T-helper 1 cell (primary cell): ENCODE measurements at places on chromosomes 3 and 15.
A peak's percentile ranks its signal among the peaks of the same experiment; 100 is the strongest.

GRCh38 chr15:38438031-38438986 lies 15.6 kb upstream of the FAM98B start:
- DNase-seq = no peak

DNA sequence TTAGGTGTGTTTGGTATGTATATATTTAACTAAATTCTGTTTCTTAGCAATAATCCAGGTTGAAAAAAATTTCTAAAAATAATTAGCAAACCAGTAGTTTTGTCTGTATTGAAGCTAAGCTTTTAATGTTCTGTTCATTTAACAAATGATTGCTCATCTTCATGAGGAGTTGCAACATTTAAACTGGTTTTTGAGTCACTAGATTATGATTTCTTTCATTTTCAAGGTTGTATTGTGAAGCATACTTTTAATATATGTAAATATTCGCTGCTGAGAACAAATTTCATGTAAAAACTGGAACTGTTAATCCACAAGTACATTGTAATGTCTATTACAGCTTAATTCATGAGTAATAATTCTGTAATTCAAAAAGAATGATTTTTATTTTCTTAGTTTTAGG lies 192.7 kb downstream of the MBNL1 start:
- DNase-seq = no peak

GRCh38 chr3:73685061-73685460 lies 60.3 kb upstream of the PDZRN3 start:
- DNase-seq = no peak

GRCh38 chr15:25180606-25181292 lies 226.0 kb downstream of the SNRPN start:
- no peak for DNase-seq

DNA sequence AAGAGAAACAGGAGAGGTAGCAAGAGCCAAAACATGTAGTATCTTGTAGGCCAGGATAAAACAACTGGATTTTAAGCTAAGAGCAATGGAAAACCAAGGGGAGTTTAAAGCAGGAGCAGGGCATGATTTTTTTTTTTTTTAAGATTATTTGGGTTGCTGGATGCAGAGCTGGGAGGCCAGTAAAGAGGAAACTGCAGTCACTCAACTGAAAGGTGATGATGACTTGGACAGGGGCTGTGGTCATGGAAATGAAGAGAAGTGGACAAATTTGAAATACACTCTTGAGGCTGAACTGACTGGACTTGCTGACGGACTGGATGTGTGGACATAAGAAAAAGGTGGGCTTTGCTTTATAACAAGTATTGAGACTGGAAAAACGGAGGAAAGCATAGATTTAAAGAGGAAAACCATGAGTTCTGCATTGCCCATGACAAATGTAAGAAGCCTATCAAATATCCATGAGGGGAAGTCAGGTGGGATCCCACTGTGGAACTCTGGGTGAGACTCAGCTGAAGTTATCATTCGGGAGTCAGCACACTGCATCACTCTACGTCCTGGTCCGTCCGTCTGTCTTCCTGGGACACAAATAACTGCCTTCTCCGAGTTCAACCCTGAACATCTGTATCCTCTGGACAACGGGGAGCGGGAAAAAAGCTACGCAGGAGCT lies 688 bp downstream of the XPC start:
- DNase-seq = no peak

DNA sequence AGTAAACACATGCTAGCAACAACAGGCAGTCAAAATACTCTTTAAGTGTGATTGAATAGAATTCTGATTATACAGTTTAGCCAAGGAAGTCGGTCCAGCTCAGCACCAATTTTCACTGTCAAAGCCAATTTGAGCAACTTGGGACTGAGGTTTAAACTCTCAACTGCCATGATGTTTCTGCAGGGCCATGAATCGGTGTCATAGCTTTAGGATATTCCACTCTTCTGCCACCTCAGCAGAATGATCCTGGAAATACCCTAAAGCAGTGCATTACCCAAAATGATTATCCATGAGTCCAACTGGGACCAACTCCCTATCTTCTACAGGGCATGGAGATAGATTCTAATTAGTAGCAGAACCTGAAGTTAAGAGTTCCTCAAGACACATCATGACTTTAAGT lies 262.4 kb downstream of the RORA start:
- no peak for DNase-seq

DNA sequence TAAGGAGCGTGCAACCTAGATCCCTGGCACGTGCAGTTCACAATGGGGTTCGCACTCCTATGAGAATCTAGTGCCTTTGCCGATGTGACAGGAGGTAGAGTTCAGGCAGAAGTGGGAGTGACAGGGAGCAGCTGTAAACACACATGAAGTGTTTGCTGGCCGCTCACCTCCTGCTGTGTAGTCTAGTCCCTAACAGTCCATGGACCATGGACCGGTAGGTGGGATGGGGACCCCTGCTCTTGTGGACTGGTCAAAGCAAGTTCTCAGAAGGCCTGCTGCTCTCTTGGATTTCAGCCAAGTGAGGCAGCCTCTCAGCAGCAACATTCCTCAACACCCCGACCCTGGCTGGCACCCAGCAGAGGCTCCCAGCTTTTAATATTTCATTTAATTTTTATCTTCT lies 58.2 kb upstream of the SNRPA1 start:
- no peak for DNase-seq

- no peak for DNase-seq
These were observed 237.6 kb downstream of the FEZF2 start for GRCh38 chr3:62135741-62136140.

DNA sequence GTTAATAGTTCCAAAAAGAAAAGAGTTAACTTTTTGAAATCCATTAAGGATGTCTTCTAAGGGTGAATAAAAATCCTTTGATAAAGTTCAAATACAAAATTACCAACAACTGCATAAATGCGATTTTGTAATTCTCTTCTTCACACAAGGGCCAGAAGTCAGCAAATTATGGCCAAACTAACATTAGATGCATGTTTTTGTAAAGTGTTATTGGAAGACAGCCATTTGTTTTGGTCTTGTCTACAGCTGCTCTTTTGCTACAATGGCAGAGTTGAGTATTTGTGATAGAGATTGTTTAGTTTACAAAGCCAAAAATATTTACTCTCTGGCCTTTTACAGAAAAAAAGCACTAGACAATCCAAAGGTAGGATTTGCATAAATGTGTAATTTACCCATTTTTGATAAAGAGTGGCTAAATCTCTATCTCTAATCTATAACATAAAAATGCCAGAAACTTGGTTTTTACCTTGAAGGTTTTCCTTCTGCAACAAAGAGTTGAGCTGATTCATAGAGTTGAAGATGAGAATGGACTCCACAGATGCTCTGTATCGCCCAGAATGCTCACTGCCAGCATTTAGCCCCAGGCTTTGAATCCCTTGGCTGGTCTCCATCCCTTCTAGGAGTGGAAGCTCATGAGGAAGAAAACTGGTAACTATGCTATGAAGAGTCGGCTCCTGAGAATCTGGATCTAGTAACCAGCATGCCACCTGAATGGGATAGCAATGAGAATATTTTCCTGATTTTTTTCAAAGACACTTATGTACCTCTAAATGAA lies 64.5 kb downstream of the POLQ start:
- no peak for DNase-seq

DNA sequence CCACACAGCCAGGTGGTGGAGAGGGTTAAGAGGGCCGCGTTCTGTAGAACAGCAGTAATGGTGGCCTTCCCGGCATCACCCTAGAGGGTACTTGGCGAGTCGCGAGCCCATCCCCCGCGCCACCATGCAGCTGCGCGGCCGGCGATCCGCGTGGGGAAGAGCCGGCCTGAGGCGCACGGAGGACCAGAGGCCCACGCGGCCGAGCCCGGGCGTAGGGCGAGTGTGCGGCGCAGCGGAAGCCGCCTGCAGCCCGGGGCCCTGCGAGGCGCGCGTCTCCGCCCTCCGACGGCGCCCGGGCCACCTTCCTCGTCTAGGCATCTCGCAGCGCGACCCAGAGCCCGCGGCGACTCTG lies 423 bp downstream of the TKT start:
- DNase-seq = peak; percentile 16

- DNase-seq = no peak
These were observed 36.9 kb upstream of the PCSK6 start for GRCh38 chr15:101526442-101526841.

GRCh38 chr3:135994708-135995337 lies 29.3 kb downstream of the PPP2R3A start:
- DNase-seq = no peak

DNA sequence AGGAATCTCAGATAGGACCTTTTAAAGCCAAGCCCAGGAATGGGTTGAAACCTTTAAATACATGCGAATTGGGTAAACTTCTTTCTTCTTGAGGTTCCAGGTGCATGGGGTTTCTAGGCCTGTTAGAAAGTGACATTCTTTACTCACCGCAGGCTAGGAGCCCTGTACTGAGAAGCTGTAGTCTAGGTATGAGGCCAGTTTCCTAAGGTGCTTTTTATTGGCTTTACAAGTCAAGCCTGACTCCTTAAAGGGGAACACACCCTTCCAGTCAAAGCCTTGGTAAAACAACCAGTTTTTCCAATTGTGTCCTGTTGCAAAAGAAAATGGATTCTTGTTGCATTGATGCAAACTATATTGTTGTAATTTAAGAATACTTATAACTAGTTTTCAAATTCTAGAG lies 76.1 kb upstream of the ATP11B start:
- DNase-seq = no peak

GRCh38 chr15:96416934-96417759 lies 86.6 kb downstream of the NR2F2 start:
- DNase-seq = no peak

DNA sequence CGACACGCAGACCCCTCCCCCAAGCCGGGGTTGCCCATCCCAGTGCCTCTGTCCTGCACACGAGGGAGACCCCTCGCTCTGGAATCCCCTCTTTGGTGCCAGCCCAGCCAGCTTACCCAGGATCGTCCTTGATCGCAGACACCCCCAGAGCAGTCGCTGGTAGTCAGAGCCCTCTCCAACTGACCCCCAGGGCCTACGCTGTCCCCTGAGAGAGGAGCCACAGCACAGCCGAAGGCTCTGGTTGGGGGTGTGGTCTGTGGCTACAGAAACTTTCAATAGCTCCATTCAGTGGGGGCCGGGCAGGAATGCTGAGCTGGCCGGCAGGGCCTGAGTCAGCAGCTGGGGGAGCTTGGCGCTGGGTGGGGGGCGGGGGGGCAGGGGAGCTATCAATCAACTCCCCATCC lies at the start of gene LCTL:
Gene LCTL (minus strand): TSS at position 258 of the 404 bp plus-strand sequence. CDS start 633 bp downstream, outside the sequence.
- DNase-seq = no peak

DNA sequence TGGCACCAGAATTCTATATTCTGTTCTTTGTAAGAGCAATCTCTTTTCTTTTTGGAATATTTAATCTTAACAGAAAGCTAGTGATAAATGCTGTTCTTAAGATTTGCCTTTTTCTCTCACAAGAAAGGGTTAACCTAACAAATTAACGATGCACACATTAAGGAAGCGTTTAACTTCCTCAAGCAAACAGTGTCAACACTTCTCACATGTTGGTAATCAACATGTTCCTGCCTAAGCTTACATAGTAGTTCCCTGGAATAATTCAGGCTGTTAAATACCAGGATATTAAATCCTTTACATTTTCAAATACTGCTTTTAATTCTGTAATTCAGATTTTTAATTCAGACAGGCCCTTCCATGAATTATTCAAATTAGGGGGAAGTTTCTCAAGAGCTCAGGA lies 67.4 kb upstream of the RPL35A start:
- DNase-seq = no peak

GRCh38 chr15:49644364-49644794 lies 23.5 kb downstream of the DTWD1 start:
- no peak for DNase-seq

DNA sequence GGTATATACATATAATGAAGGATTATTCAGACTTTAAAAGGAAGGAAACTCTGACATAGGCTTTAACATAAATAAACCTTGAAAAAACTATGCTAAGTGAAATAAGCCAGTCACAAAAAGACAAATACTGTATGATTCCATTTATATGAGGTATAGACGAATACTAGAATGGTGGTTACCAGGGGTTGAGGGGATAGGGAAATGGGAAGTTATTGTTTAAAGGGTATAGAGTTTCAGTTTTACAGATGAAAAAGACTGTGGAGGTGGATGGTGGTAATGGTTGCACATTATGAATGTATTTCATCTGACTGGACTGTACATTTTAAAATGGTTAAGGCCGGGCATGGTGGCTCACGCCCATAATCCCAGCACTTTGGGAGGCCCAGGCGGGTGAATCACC lies 41.7 kb downstream of the FRMD5 start:
- DNase-seq = no peak

GRCh38 chr3:62229211-62229610 lies 144.1 kb downstream of the FEZF2 start:
- no peak for DNase-seq

- DNase-seq = no peak
These were observed 187.2 kb downstream of the OSBPL10 start for GRCh38 chr3:31793821-31794220.

DNA sequence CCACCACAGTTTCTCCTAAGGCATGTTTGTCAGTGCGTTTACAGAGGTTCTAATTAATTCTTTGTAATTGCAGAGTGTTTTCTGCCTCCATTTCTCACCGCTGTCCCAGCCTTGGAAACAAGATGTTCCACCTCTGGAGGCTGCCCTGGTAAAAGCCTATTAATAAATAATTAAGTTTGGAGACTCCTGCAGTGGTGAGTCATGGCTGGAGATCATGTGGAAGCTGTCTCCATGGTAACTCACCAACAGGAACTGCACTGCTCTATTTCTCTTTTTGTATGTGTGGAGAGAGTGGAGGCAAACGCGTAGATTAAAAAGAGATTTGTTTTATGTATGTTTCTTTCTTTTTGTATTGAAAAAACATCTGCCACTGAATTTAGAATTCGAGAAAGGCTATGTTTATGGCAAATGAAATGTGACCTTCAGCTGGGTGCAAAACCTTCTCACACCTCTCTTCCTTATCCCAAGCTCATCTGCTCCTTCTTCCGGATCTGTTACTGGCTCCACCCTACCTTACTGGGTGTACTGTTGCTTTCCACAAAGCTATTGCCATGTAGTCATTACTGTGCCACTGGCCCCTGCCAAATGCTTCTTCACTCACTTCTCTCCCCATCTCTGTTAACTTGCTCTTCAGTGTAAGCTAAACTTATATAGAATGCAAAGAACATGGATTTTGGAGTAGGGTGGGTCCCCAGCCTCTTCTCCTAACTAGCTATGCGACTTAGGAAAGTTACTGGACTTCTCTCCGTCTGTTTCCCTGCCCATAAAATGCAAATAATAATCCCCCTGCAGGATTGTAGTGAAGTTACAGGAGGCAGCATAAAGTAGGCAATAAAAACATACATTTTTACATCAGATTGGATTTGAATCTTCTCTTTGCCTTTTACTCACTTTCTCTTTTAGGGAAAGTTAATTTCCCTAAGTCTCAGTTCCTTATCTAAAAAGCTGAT lies 778.5 kb downstream of the NTRK3 start:
- no peak for DNase-seq

- no peak for DNase-seq
These were observed 7.0 kb downstream of the FNDC3B start for GRCh38 chr3:172046268-172046915.

GRCh38 chr3:64924961-64925360 lies 237.2 kb upstream of the ADAMTS9 start:
- DNase-seq = no peak

GRCh38 chr3:129346695-129347457 lies 68.2 kb downstream of the HMCES start:
- no peak for DNase-seq

- DNase-seq = no peak
These were observed 59.1 kb upstream of the CDV3 start for GRCh38 chr3:133514418-133514817.

- no peak for DNase-seq
These were observed 14.4 kb downstream of the GK5 start for GRCh38 chr3:142211034-142211433.
